ENCODE measurements at places on chromosomes 6 and 20.

GRCh38 chr6:131724114-131724513 lies 13.3 kb upstream of the CTAGE9 start:
- DNase-seq, result no peak

DNA sequence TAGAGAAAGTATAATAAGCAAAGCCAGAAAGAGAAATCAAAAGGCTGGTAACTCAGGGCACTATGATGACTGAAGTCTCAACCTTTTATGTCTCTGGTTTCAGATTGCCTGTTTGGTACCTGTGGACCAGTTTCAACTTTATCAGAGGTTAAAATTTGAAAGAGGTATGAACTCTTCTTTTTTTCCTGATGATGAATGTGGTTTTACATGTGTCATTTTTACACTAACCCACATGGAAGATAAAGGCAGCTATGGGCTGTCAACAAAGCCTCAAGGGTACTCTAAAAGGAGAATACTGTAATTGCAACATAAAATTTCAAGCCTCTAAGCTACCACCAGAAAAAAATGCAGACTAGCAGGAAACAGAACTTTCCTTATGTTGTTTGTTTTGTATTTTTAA lies 52.4 kb downstream of the RNF144B start:
- DNase-seq, result no peak

- no peak for DNase-seq
Measured at GRCh38 chr20:36274181-36274841, 31.8 kb upstream of the DLGAP4 start.

GRCh38 chr6:71524201-71524600 lies 235.6 kb downstream of the OGFRL1 start:
- DNase-seq, result no peak

GRCh38 chr6:156905801-156906200 lies 128.6 kb downstream of the ARID1B start:
- DNase-seq, result no peak

Data from suprapubic skin (tissue), 4 donors.